ENCODE measurements at places on chromosomes 11 and 22.

DNA sequence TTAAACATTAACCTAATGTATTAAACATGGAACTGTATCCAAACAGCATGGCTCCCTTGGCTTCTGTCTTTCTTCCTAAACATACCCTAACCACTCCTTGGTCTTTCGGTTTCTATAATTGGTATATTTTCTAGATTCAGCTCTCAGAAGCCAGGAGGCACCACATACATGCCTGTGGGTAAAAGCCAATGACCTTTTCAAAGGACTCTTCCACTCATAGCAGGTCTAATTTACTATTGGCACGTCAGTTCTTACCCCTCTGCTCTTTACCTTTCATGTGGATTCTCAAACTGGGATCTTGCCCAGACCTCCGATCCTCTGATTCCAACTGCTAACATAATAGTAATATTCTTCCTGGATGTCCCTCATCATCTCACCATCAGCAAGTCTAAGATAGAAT is 835.1 kb downstream of the NTM start:
- DNase-seq: no peak

- no peak for DNase-seq
Measured at GRCh38 chr11:69075421-69076128, 26.8 kb downstream of the TPCN2 start.

DNA sequence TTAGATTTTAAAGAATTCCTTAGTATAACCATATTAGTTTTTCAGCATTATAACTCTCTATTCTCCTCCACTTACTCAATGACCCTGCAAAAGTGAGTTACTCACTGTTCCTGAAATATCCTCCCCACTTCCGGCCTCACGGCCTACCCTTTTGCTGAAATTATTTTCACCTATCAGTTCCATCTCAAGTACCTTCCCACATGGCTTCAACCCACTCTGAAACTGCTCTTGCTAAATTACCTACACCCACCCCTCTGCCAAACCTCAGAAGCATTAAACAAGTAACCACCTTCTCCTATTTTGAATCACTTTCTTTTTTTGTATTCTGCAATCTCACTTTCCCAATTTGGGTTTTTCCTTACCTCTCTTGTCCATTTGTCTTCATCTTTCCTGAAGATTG is 37.7 kb downstream of the OR5P2 start:
- DNase-seq: no peak

DNA sequence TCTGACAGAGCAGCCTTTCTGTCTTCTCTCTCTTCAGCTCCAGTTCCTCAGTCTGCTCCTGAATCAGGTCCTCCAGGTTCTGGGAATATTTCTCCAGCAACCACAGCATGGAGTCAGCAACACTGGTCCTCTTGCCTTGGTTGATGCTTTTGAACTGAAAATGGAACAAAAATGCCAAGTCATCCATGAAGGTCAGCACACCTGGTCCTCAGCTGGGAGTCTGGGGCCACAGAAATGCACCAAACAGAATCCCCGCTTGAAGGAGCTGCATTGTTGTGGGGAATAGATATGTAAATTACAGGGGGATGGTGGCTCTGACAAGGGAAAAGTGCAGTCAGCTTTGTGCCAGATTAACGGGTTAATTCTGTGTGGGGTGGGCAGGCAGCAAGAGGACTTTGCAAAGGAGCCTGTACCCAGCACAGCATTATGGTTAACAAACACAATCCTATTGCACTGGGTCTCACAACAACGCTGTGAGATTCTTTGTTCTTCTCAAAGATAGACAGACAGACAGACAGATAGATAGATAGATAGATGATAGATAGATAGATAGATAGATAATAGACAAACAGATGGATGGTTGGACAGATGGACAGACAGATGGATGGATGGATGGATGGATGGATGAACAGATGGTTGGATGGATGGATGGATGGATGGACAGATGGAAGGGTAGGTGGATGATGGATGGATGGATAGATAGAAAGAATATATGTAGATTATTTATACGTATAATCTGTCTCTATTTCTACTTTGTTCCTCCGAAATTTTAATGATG is 33.8 kb upstream of the LRRC32 start:
- DNase-seq: no peak

DNA sequence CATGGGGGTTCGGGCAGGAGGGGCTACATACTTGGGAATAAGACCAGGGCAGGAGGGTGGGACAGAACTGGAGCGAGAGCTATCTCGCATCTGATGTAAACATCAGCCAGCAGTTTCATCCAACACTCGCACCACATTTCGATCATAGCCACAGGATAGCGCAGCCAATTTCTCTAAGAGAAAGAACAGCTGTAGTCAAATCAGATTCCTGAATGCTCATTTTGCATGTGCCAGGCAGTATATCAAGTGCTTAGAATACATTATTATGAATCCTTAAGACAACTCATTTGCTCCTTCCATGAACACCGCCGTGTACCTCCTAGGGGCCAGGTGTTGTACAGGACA is 14.5 kb downstream of the DGCR2 start:
- DNase-seq: no peak

- no peak for DNase-seq
Measured at GRCh38 chr22:34972191-34972897, 93.6 kb upstream of the ISX start.

DNA sequence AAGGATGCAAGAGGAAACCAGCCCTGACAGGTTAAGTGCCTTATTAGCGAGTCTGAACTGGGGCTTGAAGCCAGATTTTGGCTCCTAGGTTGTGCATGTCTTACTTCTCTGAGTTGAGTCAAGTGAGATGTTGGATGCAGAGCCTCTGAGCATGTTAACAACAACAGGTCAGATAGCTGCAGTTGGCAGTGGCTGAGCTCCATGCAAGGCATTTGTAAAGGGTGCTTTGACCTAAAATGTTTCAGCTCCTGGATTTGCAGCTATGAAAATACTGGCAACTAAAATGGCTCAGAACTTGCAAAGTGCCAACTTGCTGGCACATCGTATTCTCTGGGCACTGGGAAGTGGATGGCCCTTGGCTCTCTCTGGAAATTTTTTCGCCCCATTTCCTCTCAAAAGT is 16.4 kb upstream of the CSRP3 start:
- DNase-seq: no peak

- no peak for DNase-seq
Measured at GRCh38 chr11:79458709-79459108, 17.9 kb upstream of the TENM4 start.

- no peak for DNase-seq
Measured at GRCh38 chr11:111942829-111943228, 5.7 kb downstream of the DIXDC1 start.

DNA sequence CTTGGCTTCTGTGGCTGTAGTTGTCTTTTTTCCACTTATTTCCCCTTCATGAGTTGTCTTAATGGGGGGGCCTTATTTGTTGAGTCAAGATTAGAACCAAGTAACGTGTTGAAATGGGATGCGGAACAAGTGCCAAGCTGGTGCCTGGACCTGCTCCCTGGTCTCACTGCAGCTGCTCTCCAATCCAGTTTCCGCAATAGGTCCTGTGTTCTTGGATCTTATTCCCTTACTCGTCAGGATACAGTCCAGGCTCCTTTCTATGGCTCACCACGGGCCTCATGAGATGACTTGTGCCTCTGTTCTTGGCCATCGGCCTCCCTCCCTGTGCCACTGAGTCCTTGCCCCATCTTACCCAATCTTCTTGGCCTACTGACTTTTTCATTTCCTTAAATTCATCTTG is 159.6 kb upstream of the CADM1 start:
- no peak for DNase-seq

DNA sequence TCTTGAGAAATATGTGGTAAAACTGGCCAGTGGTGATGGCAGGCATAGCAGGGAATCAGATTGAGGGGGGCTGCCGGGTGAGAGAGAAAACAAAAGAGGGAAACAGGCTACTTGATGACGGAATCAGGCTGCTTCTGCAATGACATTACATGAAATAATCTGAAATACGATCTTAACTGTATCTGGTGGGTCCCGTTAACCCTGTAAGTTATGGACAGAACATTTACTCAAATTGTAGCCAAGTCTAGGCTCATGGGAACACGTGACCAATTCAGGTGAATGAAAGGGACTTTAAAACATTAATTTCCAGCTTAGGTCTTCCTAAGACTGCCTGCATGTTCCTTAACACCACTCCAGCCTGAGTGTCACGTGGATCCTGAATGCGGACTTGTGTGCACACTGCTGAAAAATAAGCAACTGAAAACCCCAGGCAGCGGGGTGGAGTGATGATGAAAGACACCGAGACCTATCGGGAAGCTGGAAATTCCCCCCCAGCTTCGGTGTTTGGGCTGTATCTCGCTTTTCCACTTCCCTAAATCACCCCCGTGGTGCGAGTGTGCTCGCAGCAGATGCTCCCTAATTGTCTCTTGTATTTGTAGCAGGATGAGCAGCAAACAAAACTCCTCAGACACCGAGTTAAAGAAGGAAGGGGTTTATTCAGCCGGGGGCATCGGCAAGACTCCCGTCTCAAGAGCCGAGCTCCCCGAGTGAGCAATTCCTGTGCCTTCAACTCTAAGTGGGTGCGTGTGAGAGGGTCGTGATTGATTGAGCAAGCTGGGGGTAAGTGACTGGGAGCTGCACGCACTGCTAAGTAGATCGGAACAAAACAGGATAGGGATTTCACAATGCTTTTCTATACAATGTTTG is 145.0 kb upstream of the GRK3 start:
- peak; percentile 57 for DNase-seq

DNA sequence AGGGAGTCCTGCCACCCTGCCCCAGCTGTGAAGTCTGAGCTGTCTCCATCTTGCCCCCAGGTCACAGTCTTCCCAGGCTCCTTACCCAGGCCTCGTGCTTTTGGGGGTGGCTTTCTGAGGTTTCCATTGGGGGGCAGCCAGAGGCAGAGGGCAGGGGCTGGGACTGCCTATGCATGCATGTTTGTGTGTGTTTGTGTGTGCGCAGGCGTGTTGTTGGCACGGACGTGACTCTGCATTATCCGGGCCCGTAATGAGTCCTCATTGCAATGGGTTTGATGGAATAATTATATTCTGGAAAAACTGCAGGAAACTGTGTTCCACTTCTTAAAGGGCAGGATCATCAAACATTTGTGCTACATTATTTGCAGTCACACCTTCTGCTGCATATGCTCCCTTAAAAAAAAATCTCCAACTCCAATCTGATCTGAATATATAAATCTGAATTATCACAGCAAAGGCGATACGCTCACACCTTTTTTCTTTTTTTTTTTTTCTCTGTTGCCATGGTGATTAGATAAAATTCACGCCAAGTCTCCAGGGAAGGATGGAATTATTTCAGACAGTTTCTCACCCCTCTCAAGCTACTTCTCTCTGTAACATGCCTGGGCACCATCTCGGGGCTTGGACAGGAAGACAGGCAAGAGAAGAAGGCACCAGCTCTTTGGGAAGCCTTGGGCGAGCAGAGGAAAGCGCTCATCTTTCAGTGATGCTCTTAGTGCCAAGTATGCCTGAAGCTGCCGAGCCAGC is 45.9 kb downstream of the DSCAML1 start:
- DNase-seq: no peak

DNA sequence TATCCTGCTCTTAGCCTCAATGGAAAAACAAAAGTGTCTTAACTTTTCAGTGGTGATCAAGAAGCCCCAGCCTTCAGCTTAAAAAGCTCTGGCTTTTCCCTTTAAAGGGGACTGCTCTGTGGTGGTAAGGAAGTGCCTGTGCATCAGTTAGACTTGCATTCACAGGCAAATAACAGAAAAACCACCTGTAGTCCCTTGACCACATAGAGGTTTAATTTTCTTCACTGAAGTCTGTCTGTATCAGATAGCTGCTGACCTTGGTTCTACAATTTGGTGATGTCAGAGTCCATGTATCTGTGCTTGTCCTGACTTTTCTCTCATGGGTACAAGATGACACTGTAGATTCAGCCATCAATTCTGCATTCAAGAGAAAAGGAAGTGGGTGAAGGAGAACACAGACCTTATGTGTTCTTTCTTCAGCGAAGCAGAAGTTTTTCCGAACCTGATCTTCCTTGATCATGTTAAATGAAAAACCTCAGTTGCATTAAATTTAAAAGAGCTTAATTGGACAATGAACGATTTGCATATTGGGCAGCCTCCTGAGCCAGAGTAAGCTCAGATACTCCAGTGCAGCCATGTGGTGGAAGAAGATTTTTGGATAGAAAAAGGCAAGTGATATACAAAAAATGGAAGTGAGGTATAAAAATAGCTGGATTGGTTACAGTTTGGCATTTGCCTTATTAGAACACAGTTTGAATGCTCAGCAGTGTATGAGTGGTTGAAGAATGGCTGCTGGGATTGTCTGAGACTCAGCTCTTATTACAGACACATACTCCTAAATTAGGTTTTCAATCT is 43.2 kb upstream of the RDX start:
- DNase-seq: no peak

- no peak for DNase-seq
Measured at GRCh38 chr11:102196816-102197215, 86.6 kb downstream of the YAP1 start.

DNA sequence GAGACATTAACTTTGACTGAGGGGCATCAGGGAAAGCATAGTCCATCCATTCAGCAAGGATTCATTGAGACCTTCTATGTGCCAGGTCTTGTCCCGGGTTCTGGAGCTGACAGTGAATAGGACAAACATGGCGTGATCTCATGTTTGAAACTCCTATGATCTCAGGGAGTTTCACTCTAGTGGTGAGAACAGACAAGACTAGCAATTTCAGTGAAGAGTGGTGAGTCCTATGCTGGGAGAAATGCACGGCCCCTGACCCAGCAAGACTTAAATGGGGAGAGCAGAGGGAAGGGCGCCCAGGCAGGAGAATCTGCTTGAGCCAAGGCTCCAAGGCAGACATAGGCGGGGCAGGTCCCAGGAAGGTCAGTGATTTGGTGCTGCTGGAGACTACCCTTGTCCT is 155.7 kb downstream of the CEP164 start:
- DNase-seq: no peak

GRCh38 chr11:12291313-12291712 is 86.1 kb upstream of the PARVA start:
- no peak for DNase-seq

DNA sequence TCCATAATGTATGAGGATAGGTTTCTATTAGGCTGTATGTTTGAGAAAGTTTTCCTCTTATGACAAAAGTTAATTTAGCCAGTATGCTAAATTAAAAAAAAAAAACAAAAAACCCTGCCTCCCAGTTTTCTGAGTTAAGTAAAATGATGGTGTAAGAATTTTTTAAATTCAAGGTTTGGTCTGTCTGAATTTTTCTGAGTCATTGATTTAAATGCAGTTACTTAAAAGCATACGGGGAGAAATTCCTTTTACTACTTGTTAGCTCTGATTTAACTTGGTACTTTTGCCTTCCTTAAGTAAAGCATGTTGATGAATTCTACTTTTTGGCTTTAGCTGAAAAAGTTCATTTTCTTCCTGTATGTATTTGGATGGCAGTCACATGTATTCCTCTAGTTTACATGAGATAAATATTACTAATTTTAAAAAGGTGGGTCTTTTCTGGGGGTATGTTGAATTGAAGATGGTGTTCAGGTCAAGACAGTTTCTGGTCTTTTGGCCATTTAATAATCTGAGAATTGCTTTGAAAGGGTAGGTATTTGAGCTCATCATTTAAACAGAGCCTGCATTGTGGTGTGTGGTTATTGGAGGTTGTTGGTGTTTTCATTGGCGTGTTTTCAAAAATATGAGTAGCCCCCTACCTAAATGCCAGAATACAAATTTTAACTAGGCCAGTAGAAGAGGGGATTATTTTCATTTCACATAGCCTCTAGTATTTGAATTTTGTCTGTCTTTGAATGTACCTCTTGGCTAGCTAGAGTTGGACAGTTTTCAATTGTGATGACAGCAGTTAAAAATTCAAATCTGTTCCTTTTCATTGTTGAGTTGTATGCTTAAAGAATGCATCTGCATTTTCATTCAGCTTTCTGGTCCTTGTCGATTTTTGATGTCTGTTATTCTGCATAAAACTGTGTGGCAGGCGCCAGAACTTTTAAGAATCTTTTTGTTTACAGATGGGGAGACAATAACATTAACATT is 64.7 kb downstream of the MTMR3 start:
- no peak for DNase-seq

- DNase-seq: no peak
Measured at GRCh38 chr22:45670981-45671782, 452 bp upstream of the ATXN10 start.
